ENCODE measurements at places on chromosomes 3 and 15. TPM values are rescaled to one million over a fixed set of nuclear protein-coding genes. Genes with fewer than 3 reads are reported as not detected.

NR2E3 gene
- total RNA-seq, result not detected

ASB14 gene
- not detected for total RNA-seq

PP2D1 gene
- not detected for total RNA-seq

SLC24A5 gene
- not detected for total RNA-seq

TTLL13 gene
- total RNA-seq, result not detected

Data from left cardiac atrium (tissue), 4 donors.